Activated CD4-positive, alpha-beta memory T cell treated with anti-CD3 and anti-CD28 coated beads for 36 hours (primary cell): ENCODE measurements at places on chromosomes 7 and 10.

GRCh38 chr10:110129490-110129889 lies 77.9 kb upstream of the MXI1 start:
- DNase-seq = no peak

- DNase-seq = no peak
These were observed 739.7 kb upstream of the FZD8 start for GRCh38 chr10:36381748-36382147.

DNA sequence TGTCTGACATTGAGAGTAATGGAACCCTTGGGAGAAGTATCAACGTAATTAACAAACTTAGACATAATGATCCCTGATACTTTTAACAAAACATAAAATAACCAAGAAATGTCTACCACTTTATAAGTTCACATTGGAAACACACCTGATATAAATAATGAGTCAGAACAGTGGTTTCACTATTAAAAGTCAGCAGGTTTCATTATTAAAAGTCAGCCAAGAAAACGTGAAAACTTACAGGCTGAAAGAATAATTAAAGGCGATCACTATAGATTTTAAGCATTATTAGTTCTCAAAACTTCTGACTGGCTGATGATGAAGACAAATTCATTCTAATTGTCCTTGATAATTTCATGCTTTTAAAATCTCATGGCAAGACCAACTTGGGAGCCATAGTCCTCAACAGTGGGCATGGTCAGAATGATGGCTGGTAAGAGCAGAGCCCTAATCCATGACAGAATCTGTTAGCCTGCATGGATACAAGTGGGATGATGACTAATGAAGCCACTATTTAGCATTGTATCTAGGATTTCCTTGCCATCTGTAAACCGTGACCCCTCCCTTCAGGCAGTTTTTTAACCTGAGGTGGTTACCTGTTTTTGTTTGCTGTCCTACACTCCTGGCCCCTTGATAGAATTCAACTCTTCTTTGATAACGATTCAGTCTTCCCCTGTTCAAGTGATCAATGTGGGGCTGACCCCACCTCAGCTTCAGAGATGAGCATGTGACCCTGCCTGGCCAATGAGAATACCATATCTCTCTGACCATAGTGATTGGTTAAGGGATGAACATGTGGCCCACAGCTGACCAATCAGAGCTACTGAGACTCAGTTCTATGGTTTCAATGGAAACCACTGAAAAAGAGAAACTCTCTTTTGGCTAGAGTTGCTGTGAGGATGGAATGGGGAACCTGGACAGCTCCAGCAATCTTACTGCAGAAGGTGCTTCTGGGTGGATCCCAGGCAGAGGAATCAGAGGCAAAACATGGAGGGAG lies 151.0 kb downstream of the PLPP4 start:
- no peak for DNase-seq

DNA sequence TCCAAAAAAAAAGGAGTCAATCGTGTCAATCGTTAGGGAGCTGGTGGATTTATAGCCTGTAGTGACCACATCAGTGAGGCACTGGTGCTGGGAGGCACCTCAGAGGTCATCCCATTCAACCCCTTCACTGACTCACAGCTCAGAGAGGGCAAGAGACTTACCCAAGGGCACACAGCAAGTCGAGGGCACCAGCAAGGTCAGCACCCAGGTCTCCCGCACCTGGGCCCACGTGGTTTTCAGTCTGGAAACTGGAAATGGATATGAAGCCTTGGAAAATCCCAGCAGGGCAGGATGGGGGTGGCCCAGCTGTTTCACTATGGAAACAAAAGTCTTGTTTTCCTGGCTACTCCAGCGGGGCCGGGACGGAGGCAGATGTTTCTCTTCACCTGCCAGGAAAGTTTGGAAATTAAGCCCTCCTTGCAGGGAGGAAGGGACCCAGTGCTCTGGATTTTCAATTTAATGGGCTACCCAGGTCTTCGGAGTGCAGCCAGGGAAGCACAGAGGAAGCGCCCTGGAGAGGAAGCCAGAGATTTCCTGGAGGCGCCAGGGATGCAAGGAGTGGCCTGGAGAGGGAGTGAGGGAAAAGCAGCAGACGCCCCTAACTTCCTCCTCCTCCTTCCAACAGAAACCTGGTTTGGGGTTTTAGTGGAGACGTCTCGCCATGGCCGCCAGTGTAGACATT lies 157.2 kb upstream of the TNRC18 start:
- no peak for DNase-seq

- peak; percentile 66 for DNase-seq
These were observed 106.6 kb downstream of the PRKCQ start for GRCh38 chr10:6473430-6473829.

- DNase-seq = no peak
These were observed 2.3 kb upstream of the FUOM start for GRCh38 chr10:133359972-133360610.

- no peak for DNase-seq
These were observed 31.5 kb upstream of the ADCYAP1R1 start for GRCh38 chr7:31020652-31021051.

DNA sequence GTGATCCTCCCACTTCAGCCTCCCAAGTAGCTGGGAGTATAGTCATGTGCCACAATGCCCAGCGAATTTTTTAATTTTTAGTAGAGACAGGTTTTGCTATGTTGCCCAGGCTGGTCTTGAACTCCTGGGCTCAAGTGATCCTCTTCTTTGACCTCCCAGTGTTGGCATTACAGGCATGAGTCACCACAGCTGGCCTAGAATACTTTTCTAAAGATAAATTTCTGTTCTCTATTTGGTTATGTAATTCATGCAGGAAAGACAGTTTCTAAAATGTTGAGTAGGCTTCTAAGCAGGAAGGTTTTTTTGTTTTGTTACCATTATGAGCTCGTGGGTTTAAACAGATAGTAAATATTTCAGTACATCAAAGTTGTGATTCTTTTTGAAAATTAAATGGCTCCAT lies 5.0 kb downstream of the RBAK start:
- no peak for DNase-seq

DNA sequence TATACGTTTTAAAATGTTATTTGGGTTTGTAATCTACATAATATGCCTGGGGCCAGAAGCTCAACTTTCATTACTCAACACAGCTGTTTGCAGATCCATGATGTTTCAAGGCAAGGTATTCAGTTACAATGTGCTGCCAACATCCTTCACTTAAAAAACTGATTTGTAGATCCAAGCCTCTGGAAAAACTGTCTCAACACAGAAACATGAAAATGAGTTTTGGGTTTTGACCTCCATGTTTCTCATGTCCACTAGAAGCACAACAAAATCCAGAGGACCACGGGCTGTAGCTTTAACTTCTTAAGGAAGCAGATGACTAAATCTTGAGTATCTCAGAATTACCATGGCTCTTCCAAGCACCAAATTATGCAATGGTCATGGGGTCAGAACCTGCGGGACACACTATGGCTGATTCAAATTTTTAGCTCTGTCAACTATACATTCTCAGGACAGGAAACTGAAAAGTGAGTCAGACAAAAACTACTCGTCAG lies 247.1 kb upstream of the GRB10 start:
- no peak for DNase-seq

- no peak for DNase-seq
These were observed 652 bp upstream of the VPS26A start for GRCh38 chr10:69123306-69123746.

GRCh38 chr10:63720676-63721075 lies 199.5 kb downstream of the REEP3 start:
- no peak for DNase-seq

DNA sequence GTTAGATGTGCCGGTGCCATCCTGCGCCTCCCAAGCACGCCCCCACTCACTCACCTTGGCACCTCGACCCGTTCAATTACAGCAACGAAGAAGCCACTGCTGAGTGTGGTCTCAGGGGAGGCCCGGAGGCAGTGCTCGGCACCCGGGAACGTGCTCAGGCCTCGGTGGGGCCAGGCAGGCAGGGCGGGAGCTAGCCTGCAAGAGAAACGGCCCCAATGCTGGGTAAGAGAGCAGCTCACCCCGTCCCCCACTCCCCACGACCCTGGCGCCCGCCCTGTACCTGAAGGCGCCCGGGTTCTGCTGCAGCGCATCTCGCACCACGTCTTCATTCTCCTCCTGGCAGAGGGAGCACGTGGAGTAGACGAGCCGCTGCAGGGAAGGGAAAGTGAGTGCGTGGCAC lies 5.1 kb downstream of the NSUN5 start:
- no peak for DNase-seq

DNA sequence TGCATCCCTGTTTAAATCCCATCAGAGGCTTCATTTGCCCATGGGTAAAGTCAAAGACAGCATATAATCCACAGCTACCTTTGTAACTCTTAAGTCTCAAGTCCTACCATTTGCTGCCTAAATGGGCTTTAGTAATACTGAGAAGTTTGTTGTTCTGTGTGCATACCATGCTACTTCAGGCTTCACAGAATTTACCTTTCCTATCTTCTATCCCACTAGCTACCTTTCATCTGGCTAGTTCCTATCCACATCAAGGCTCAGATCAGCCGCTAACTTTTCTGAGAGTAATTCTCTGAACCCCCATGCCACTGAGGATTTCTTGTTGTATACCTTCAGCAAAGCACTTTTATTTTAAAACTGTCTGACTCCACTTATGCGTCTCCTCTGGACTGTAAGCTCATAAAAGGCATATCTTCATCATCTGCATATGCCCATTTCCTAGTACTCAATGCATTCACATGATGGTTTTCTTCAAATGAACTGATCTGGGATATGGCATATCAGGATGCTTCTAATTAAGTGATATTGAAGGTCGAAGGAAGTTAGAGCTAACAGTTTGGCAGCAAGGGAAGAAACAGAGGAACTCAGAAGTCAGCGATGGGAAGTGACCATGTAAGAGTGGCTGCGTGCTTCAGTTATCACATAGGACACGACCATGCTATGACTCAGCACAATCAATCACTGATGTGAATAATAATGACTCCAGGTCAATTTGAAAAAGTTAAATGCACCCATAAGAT lies 283.9 kb upstream of the DKK1 start:
- no peak for DNase-seq
